DMS79 (cell line): ENCODE measurements at places on chromosomes 3 and 15.
A peak's percentile ranks its signal among the peaks of the same experiment; 100 is the strongest.

GRCh38 chr3:126304704-126305103 lies 52.5 kb downstream of the KLF15 start:
- no peak for DNase-seq

DNA sequence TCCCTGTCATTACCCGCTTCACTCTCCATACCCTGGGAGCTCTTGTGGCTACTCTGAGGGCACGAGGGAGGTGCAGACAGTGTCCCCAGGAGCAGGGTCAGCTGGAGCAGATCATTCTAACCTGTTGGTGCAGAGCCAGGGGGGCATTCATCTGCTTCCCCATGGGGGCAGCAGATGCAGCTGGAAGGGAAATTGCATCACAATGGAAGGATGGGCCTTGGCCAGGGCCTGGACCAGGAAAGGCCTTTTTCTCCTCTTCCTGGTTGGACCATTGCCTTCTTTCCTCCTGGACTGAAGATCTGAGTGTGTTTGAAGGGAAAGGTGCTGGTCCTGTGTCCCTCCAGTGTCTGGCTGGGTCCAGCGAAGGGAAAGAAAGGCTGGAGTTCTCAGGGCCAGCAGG lies 55.7 kb downstream of the EPHB1 start:
- no peak for DNase-seq

- no peak for DNase-seq
Observed at GRCh38 chr3:124201226-124201625, 209.3 kb upstream of the ROPN1 start.

- no peak for DNase-seq
Observed at GRCh38 chr3:197576838-197577237, 21.1 kb upstream of the BDH1 start.

- no peak for DNase-seq
Observed at GRCh38 chr3:148232389-148232788, 465.3 kb upstream of the AGTR1 start.

GRCh38 chr3:12336099-12336498 lies 47.2 kb downstream of the PPARG start:
- no peak for DNase-seq

- DNase-seq = no peak
Observed at GRCh38 chr3:22685597-22685996, 517.5 kb upstream of the UBE2E2 start.

DNA sequence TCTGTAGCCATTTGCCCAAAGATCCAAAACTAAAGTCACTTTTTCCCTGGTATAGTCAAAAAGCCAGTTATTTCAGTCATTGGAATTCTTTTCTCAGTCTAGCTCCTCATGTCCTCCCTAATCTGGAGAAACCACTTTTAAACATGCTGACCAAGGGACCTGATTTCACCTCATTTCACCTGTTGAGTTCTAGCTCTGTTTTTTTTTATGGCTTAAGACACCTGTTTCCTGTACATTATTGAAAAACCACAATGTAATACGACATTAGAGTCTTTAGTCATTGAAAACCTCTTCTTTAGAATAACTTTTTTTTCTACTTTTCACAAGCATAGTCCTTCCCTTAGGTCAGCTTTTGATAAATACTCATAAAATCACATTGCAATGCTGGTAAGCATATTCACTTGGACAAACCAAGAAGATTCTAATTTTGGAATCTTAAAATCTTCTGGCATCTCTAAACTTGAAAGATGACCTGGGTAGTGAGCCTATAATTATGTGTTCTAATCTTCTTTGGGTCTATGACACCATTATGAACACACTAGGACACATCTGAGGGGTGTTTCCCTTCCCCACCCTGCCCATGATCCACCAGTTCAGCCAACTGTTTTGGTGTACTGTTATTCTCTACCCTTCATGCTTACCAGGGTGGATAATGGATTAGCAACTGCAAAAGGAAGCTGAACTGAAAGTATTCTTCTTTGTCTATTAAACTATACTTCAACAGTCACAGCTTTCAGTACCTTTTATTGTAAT lies 103.5 kb upstream of the FXR1 start:
- no peak for DNase-seq

DNA sequence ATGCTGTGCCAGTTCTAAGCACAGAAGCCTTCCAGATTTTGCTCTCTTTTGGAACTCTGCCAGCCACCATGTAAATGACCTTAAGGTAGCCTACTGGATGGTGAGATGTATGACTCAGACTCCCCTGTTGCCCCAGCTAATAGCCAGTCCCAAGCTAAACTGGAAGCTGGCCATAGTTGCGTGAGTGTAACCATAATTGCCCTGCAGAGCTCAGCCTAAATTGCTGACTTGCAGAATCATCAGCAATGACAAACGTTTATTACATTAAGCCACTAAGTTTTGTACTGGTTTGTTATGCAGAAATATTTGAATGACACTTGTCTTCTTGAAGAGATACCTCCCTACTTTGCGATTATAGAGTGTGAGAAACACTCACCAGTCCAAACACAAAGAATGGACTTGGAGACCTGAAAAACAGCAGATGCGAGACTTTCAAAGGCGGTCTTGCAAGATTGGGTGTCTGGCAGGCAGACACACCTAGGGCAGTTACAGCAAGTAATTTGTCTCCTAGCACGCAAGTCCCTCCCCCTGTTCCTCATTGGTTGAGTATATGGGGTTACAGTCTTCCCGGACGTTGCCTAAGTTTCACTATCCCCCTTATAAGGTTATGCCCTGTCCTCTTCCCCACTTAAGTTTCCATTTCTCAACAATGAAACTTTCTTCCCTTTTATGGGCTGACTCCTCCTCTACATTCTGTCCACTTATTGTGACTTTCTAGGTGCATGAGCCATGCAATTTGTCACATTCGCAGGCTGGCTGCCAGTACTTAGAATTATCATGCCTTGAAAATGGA lies 83.6 kb upstream of the XCR1 start:
- DNase-seq = no peak

GRCh38 chr15:34810443-34811129 lies 15.2 kb upstream of the ACTC1 start:
- no peak for DNase-seq

- DNase-seq = no peak
Observed at GRCh38 chr3:49779358-49780079, 6.8 kb downstream of the IP6K1 start.

GRCh38 chr15:49410641-49411040 lies 12.4 kb upstream of the FGF7 start:
- DNase-seq = no peak

GRCh38 chr3:41200669-41201021 lies 1.3 kb downstream of the CTNNB1 start:
- no peak for DNase-seq

DNA sequence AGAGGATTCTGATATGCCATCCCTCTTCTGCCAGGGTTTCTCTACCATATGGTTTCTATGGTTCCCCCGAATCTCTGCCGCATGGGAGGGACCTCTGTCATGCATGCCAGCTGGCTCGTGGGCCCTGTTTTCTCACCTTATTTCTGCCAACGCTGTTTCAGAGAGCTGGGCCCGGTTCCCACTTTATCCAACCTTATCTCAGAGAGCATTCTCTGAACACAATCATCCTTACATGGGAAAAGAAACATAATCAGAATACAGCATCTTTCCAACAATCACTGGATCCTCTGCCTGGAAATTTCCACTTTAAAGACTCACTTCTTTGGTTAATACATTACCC lies 234.5 kb upstream of the ZBTB20 start:
- peak; percentile 9 for DNase-seq

- no peak for DNase-seq
Observed at GRCh38 chr3:117756563-117756962, 1047.0 kb downstream of the TUSC7 start.

DNA sequence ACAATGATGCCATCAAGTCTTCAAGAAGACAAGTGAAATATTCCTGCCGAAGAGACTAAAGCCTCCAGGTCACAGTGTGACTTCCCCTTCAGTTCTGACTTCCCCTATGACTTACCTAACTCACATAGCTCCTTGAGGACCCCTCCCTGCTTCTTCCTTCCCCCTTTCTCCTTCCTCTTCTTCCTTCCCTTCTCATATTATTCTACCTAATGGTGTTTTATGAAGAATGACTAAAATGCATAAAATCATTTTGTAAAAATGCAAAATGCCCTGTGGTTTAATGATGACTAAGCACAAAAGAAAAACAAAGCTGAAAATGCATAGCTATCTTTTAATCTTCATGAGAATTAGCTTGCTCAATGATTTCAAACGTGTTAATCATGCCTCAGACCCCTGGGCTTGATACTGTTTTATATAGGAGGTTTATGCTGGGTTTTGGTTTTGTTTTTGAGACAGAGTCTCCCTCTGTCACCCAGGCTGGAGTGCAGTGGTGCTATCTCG lies 26.1 kb upstream of the TM4SF4 start:
- no peak for DNase-seq

DNA sequence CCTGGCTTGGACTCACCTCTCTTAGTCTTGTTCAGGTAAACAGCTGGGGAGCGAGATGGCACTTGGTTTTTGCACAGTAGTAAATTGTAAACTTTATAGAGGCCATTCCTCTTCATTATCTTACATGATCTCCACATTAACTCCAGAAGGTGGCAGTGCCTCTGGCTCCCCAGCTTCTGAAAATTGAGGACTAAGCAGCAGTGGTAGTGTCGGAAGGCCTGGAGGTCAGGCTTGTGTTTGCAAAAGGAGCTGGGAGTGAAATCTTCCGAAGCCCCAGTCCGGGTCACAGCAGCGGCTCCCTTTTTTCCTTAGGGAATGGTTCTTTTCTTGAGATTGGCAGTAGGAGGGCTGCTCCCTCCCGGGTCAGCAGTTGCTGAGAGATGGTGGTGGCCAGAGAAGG lies 85.7 kb downstream of the FNDC3B start:
- no peak for DNase-seq

DNA sequence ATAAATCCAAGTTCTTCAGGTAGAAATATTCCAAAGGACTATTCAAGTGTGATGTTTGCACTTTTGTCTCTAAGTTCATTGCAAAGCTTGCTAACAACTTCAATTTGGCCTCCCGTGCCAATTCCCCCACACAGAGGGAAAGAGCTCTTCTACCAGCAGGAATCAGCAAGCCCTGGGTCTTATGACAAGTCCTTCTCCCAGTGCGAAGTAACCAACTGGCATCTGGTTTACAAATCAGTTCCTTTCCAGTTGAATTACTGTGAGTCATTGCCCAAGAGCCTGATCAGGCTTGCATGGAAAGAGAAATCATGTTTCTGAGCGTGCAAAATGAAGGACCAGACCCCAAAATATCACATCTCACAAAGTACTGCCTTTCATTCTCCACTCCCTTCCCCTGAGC lies 62.7 kb upstream of the SLCO3A1 start:
- no peak for DNase-seq

- no peak for DNase-seq
Observed at GRCh38 chr3:150710097-150710496, 6.4 kb upstream of the ERICH6 start.

GRCh38 chr3:197889204-197889930 lies 60.6 kb upstream of the RPL35A start:
- no peak for DNase-seq

DNA sequence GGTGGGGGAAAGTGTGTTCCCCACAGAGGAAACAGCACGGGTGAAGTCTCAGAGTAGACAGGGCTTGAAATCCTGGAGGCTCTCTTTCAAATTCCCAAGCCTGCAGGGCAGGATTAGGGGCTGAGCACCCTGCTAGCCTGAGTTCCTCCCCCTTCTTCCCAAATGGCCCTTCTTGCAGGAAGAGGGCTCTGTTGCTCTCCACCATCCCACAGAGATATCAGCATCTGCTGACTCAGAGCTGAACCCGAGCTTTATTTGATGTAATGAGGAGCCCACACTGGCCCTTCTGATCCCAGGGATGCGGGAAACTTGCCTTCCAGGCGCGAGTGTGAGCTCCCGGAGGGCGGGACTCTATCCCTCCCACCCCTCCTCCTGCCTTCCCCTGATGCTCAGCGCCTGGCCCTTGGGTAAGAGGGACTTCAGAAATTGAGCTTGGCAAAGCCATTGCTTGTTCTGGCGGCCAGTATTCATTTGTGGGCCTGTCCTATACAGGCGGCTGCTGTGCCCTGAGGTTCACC lies 1.4 kb upstream of the STRA6 start:
- DNase-seq = peak; percentile 60

- DNase-seq = no peak
Observed at GRCh38 chr15:80561500-80561899, 133.6 kb upstream of the ABHD17C start.

GRCh38 chr15:95604634-95605036 lies 725.9 kb upstream of the NR2F2 start:
- no peak for DNase-seq

- DNase-seq = no peak
Observed at GRCh38 chr15:74395319-74396145, 28.1 kb upstream of the CYP11A1 start.

DNA sequence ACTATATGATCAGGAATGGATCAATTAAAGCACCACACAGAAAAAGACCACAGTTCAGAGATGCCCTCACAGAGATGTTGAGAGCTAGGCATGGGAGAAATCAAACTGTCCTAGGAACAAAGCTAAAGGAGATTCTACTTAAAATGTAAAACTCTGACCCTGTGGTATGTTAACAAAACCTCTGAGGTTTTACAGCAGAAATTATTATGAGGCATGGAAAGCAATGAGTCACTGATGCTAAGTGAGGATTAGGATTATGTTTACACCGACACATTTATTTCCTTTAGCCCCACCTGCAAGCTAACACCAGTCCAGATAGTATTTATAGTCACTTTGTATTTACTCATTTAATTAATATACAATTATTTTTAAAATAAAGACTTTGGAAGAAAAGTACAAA lies 1242.2 kb downstream of the OTOL1 start:
- DNase-seq = no peak

DNA sequence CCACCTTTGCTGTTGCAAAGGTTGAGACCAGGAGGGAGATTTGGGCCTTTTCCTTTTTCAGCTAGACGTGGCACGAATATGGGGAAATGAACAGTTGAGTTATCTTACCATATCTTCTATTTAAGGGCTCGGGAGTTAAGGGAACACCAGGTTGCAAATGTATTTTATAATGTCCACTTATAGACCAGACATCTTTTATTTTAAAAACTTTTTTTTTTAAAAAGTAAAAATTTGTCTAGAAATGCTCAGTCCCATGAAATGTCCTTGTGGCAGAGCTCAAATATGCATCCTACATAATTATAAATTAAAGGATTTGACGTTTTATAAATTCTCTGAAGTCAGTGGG lies 103.6 kb upstream of the VEPH1 start:
- DNase-seq = no peak

DNA sequence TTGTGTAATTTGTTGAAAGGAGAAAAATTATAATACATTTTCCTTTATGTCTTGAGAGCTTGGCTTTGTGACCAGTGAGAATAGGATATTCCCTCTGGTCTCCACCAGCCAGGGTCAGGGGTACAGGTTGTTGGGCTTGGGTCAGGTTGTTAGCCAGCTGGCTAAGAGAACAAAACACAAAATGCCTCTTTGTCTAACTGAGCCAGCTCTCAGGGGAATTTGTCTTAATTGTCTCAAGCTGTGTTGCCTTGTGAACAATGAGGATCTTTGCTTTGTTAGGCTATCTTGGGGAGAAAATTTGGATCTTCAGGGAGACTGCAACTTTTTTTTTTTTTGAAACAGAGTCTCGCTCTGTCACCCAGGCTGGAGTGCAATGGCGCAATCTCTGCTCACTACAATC lies 17.7 kb upstream of the GK5 start:
- no peak for DNase-seq

GRCh38 chr3:148408667-148409066 lies 289.0 kb upstream of the AGTR1 start:
- DNase-seq = no peak

- no peak for DNase-seq
Observed at GRCh38 chr3:138369151-138369900, 20.9 kb downstream of the MRAS start.

GRCh38 chr3:50542177-50543034 lies 25.1 kb downstream of the C3orf18 start:
- no peak for DNase-seq

- DNase-seq = no peak
Observed at GRCh38 chr3:12349895-12350811, 61.3 kb downstream of the PPARG start.

GRCh38 chr3:170010498-170010897 lies 27.3 kb upstream of the GPR160 start:
- DNase-seq = no peak
